ENCODE measurements at places on chromosomes 5 and 9.

GRCh38 chr5:31720004-31720403 lies 81.1 kb downstream of the PDZD2 start:
- no peak for DNase-seq

DNA sequence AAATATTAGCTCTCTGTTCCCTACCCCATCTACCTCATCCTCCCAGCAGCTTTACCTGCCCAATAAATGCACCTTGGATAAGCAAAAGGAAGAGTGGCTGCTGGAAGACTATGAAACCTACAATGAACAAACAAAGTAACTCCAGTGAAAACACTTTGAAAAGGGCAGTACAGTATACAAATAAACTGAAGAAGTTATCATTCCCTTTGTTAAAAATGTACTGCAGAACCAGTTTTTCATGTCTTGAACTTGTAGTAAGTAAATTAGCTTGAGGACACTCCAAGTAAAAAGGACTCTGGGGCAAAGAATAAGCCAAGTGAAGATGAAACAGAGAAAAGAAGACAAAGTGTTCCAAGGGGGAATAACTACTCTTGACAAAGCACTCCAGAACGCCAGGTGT lies 457.1 kb downstream of the DTWD2 start:
- no peak for DNase-seq

- DNase-seq: peak; percentile 71
Measured at GRCh38 chr5:60196385-60197113, 303.0 kb upstream of the PDE4D start.

DNA sequence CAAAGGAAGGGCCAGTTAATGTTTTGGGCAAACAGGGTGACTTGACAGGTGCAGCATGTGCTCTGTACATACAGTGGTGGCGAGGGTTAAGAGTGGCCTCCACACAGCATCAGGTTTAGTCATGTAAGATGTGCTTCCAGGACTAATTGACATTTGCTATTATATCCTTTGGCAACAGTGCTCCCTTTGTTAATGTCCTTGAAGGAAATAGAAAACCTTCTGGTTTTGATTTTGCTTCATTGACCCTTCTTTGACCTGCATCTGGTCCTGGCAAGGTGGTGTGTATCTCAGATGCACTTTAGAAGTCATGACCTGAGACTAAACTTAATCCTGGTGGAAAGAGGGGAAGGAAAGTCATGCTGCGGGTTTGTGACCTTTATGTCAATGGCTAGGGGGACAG lies 440.0 kb downstream of the ENC1 start:
- DNase-seq: no peak

GRCh38 chr5:147576646-147577535 lies 67.0 kb upstream of the DPYSL3 start:
- peak; percentile 62 for DNase-seq

DNA sequence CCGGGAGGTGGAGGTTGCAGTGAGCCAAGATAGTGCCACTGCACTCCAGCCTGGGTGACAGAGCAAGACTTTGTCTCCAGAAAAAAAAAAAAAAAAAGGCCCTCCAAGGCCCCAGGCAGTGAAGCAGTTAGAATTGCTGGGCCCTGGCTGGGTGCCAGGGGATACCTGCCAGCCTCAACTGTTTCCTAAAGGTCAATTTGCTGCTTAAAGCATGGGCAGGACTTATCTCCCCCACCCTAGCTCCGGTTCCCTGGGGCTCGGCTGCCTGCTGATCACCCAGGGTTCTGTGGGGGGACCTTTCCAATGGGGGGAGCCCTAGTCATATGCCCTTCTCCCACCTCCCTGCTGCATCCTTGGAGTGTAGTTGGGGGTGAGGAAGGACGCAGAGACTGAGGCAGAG lies 25.7 kb downstream of the NCS1 start:
- DNase-seq: no peak

DNA sequence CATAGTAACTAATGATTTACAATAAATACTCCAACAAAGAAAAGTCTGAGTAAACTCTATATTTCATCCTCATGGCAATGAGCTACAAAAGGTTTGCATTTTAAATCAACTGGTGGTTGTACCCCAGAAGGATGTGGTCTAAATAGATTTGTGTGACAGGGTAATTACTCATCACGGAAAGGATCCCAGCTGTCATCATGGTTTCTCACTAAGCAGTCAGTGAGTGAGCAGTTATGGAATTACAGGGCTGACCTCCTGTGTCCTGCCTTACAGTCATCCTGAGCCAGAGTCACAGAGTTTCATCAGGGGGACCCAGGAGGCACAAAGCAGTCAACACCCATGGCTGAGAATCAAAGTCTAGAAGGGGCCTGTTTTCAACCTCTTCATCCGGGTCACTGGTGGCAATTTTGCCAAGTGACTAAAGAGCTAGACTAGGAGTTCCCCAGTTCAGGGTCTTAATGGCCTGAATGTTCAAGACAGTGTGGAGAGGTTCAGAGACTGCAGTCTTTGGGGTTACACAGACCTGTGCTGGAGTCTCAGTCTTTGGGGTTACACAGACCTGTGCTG lies 210.7 kb upstream of the SLC24A2 start:
- no peak for DNase-seq

- DNase-seq: no peak
Measured at GRCh38 chr5:68652534-68652965, 437.0 kb downstream of the PIK3R1 start.

- DNase-seq: no peak
Measured at GRCh38 chr9:73152953-73153352, 1.3 kb downstream of the ANXA1 start.

DNA sequence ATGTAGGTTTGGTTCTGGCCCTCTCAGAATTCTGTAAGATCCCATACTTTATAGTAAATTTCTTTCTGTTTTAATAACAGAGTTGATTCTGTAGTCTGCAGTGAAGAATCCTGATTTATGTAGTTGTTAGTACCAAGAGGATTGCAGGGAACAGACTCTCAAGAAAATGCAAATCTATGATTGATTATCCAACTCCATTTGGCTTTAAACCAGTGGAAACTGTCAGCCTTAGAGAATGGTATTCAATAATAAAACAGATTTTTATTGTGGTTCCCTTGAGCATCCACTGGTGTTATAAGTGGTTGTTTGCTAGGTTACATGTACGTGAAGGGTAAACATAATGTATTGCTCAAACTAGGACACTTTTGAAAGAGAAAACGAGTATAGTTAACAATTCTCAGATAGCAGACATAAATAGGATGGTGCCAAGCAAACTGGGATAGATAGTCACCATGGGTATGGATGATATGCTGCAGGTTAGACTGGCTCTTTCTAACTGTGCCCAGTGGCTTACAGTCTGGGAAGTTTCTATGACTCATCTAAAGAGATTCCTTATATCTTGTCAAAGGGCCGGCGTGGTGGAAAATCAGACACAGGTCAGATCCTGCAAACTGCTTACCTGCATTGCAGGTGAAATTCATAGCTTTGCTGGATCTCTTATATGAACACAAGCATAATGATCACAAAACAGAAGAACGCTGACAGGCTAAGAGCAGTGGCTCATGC lies 41.7 kb upstream of the RPS23 start:
- DNase-seq: no peak

- no peak for DNase-seq
Measured at GRCh38 chr5:99553211-99553810, 624.5 kb upstream of the CHD1 start.

DNA sequence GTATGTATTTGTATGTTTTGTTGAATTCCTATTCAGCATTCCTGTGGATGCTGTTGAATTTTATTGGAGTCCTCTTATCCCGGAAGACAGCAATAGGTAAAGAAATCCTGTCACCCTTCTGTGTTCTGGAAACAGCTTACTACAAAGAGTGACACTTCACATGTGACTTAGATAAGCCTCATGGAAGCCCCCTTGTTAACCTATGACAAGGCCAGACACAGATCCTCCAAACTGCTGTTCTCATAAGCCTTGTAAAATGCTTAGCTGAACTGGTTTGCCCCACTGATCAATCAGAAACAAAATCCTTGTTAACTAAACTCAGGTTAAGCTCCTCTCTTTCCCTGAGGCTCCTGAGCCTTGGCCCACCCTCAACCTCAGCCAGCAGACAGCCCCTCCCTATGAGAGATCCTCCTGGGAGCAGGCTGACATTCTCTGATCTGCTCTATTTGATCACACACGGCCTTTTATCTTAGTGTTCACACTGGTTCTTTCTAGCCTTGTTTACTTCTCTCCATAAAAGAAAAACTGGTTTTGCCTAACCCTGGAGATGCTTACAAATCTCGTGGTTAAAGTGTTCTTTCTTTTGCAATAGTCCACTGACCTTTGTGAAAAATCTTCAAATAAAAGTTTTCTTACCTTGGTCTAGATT lies 29.4 kb upstream of the ATP6V1G1 start:
- no peak for DNase-seq

DNA sequence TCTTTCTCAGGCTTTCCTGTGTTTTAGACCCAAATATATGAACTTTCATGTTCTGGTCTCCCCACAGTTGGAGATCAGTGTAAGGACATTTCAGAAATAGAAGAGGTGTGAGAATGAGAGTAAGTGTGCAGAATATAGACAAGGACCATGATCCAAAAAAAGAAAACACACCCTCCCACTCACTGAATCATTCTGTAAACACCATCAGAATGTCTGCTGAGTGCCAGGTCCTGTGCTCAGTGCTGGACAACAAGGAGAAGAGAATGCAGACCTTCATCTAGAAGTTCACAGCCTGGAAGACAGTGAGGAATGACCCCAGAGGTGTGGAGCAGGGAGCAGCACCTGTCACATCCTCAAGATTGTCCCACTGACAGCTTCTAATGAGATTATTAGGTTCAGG lies 19.1 kb upstream of the SH3RF2 start:
- DNase-seq: no peak

- DNase-seq: no peak
Measured at GRCh38 chr9:89720696-89721175, 115.9 kb downstream of the GADD45G start.

GRCh38 chr5:174311121-174311520 lies 265.6 kb downstream of the NSG2 start:
- no peak for DNase-seq

DNA sequence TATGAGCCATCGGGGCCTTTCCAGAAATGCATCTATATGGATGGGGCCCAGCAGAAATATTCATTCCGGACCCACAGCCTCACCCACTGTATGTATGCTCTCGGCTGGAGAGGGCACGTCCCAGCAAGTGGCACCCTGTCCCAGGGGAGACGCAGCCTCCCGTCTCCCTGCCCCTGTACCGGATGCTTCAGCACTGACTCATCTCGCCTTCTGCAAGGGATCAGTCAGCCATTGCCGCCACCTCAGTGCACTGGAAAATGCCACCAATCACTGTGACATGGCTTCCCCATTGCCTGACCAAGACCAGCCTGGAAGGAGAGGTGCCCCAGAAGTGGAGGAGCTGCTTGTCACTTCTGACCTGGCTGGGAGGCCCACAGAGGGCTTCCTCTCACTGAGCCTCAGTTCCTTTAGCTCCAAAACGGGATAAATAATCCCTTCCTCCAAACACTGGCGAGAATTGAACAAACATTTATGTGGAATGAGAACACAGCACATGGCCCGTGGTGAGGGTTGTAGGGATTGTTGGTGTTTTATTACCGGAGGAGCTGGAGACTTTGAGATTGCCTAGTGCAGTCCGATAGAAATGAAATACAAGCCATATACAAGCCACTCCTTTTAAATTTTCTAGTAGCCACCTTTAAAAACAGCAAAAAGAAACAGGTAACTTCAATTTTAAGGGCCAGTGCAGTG lies 43.9 kb upstream of the ORM1 start:
- no peak for DNase-seq

Measured in posterior cingulate gyrus (tissue), 11 donors.